ENCODE measurements at places on chromosomes 1 and 21. TPM values are rescaled to one million over a fixed set of nuclear protein-coding genes. Genes with fewer than 3 reads are reported as not detected.

DNA sequence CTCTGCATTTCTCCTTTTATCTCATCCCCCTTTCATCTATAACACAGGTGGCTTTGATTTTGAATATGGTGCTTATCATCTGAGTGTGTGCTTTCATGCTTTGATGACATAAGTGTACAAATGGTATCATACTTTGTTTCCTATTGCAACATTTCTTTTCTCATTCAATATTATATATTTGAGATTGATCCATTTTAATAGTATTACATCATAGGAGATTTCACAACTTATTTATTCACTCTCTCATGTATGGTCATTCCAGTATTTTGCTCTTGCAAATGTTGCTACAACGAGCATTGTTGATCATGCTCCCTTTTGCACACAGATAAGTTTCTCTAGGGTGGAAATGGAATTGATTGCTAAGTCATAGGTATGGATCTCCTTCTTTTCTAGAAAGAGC is 302.8 kb downstream of the KIF26B start:
- H3K4me1 ChIP-seq: peaks cover 5% of the 10 kb centered on the region
- no peaks in the 10 kb centered on the region for H3K27me3 ChIP-seq
- H3K27ac ChIP-seq: no peak overlapping the region
- DNase-seq: no peak

DNA sequence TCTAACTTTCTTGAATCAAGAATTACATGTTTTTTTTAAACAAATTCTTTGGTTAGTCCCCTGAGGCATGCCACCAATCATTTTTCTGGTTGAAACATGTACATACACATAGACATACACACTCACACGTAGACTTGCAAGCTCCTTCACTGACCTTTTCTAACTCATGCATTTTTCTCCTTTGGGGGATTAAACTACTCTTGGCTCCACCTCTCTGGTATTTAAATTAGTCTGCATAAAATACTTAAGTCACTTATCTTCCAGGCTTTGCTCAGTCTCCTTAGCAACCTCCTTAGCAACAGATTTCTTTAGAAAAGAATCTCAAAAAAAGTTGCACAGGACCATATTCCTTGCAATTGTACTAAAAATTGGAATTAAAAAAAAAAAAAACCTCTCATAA is 440.9 kb upstream of the LRRC7 start:
- DNase-seq: no peak
- H3K27me3 ChIP-seq: no peaks in the 10 kb centered on the region
- H3K36me3 ChIP-seq: no peaks in the 10 kb centered on the region

DNA sequence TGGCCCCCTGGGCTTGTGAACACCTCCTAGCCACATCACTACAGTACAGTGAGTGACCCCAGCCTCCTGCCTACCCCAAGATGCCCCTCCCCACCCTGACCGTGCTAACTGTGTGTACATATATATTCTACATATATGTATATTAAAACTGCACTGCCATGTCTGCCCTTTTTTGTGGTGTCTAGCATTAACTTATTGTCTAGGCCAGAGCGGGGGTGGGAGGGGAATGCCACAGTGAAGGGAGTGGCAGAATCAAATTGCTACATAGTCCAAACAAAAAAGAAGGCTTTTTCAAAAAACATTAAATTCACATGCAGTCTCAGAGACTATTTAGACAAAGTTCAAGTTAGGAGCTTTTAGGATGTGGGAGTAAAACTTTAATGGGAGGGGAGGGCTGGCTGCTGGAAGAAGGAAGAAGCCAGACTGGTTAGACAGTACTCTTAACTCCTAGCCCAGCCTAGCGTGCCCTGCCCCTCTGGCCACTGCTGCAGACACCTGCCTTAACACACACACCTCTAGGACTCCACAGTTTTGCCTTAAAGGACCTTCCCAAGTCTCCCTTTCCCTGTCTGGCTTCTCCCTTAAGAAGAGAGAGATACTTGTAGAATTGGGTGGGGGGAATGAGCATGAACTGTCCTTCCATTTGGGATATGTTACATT is 9.4 kb downstream of the PEA15 start:
- H3K36me3 ChIP-seq: peaks cover 53% of the 10 kb centered on the region
- H3K27ac ChIP-seq: no peak overlapping the region
- no peaks in the 10 kb centered on the region for H3K27me3 ChIP-seq

DNA sequence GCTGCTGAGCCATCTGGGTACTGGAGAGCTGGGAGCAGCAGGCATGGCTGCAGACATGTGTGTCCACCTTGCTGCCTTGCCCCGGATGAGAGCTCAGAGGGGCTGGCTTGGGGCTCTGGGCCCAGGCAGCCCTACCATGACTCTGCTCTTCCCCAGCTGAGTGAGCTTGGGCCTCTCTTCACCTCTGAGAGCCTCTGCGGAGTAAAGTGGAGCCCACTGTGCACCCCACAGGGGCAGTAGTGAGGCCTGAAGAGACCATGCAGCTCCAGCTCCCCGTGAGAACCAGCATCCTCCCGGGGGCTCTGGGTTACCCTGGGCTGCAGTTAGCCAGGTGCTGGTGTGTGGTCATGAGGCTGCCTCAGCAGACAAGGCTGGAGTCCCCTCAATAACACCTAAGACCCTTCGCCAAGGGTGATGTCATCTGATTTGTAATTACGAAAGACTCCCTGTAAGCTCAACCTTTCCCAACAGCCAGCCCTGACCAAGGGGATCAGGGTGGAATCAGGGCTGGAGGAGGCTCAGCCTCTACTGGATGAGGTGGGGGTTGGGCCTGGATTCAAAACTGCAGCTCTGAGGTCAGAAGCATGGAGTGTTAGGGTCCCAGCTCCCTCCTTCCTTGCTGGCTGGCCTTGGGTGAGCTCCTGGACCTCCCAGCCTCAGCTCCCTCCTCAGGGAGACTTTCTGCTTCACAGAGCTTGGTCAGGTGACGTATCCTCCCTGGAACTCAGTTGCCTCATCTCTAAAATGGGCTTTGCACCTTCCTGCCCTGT is 308.0 kb downstream of the MATN1 start:
- no peaks in the 10 kb centered on the region for H3K36me3 ChIP-seq
- no peaks in the 10 kb centered on the region for H3K27me3 ChIP-seq
- H3K4me1 ChIP-seq: peaks cover 21% of the 10 kb centered on the region
- no peak overlapping the region for H3K27ac ChIP-seq

- no peak overlapping the region for H3K4me3 ChIP-seq
- H3K4me1 ChIP-seq: peaks cover 4% of the 10 kb centered on the region
- no peak for DNase-seq
- no peak overlapping the region for H3K27ac ChIP-seq
Observed at GRCh38 chr1:205189131-205189530, 22.4 kb downstream of the DSTYK start.

- H3K27ac ChIP-seq: no peak overlapping the region
- H3K36me3 ChIP-seq: no peaks in the 10 kb centered on the region
- H3K27me3 ChIP-seq: no peaks in the 10 kb centered on the region
- H3K4me1 ChIP-seq: no peaks in the 10 kb centered on the region
Observed at GRCh38 chr1:157696966-157697628, 3.5 kb downstream of the FCRL3 start.

GRCh38 chr1:94949681-94950661 is 23.1 kb upstream of the CNN3 start:
- DNase-seq: no peak
- H3K27me3 ChIP-seq: no peaks in the 10 kb centered on the region
- H3K27ac ChIP-seq: no peak overlapping the region
- H3K4me3 ChIP-seq: no peak overlapping the region

DNA sequence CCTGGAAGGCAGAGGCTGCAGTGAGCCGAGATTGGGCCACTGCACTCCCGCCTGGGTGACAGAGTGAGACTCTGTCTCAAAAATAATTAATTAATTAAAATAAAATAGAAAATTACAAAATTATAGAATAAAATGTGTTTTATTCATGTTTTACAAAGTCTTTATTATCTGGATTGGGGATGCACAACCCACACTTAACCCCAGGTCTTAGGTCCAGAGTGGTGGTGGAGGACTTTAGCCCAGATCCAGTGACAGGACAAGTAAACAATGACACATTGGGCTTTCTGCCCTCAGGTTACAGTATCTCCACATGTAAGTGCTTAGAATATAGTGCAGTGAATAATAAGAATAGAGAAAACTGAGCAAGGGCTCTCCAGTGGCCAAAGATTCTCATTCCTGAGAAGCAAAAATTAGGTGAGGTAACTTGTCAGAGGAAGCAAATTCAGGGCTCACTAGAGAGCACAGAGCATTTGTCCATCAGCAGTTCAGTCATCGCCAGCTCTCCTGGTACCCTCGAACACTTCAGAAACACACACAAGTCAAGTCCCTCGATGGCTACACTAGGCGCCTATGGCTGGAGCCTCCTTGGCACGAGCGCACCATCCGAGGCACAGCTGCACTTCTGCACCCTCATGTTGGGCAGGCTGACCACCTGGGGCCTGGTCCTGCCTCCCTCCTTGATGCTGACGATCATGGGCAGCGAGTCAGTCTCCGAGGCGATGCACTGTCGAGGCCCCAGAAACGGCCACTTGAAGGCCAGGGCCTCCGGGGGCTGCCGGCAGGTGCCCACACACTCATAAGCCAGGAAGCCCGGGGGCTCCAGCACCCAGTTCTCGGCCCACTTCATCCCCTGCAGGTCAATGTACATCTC is 2.6 kb downstream of the LEFTY1 start:
- DNase-seq: no peak
- H3K4me3 ChIP-seq: no peak overlapping the region
- no peaks in the 10 kb centered on the region for H3K36me3 ChIP-seq
- no peak overlapping the region for H3K27ac ChIP-seq
- peaks cover 18% of the 10 kb centered on the region for H3K27me3 ChIP-seq

DNA sequence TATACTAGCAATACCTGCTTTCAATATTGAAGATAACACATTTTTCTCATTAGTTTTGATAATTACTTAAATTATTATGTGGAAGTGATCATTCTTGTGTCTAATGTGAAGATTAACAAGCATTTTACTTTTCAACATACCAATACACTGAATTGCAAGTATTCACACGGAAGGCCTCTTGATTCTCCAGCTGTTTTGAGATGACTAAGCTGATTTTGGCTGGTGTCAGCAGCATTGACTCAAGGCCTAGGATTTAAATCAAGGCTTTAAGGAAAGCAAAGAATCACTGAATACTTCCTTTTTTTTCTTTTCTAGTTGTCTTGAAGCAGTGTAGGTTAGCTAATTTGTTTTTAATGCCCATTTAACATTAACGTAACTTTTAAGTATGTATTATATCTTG is 373.7 kb downstream of the SRGAP2C start:
- H3K4me3 ChIP-seq: no peak overlapping the region
- no peaks in the 10 kb centered on the region for H3K36me3 ChIP-seq
- H3K27ac ChIP-seq: no peak overlapping the region

DNA sequence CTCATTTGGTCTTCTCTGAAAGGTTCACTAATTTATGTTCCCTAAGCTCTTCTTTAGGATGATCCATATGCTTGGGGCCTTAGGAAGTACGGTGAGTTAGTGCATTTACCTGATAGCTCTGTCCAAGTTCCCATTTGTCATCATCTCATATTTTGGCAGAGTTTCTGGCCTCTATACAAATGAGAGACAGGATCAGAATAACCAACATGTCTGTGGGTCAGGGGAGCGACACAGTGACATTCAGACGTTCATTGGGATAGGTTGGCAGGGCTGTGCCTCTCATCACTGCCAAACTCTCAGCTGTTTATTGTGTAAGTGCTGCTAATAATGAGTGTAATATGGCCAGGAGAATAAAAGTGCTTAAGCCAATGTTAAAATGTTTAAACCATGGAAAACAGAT is 561.1 kb upstream of the ZRANB2 start:
- no peak overlapping the region for H3K4me3 ChIP-seq
- DNase-seq: no peak
- no peaks in the 10 kb centered on the region for H3K27me3 ChIP-seq
- no peaks in the 10 kb centered on the region for H3K36me3 ChIP-seq
- H3K4me1 ChIP-seq: no peaks in the 10 kb centered on the region

DNA sequence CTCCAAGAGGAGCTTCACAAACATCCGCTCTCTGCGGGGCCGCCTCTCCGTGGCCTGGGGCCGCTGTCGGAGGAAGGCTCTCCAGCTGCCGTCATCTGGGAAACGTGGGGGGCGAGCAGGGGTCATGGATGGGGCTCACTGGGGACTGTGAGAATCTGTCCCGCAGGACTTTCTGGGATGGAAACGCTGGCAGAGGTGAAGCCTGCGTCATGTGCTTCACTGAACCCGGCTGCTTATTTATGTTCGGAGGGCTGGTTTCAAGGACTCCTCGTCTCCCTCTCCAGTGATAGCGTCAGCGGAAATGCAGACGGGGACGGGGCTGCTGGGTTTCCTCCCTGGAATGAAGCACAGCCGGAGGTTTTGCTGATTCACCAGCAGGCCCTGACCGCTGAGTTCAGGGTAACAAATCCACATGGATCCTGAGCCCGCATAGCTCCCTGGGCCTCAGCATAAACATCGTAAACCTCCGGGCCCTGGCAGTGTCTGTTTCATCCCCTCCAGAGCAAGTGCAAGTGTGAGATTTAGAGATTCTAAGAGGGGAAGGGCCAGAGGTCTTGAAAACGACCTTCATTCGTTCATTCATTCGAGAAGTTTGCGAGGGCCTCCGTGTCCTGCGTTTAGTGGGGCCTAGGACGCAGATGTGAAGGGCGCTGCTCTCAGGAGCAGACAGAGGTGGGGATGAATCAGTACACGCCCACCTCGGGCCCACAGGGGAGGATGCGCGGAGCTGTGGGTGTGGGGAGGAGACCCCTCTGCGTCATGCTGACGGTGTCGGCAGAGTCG is 7.0 kb upstream of the POFUT2 start:
- DNase-seq: no peak
- peak overlapping the region; percentile 72 for H3K27ac ChIP-seq
- H3K4me1 ChIP-seq: peaks cover 51% of the 10 kb centered on the region
- peaks cover 21% of the 10 kb centered on the region for H3K36me3 ChIP-seq

GRCh38 chr1:43648876-43649477 is 972 bp upstream of the KDM4A start:
- no peak for DNase-seq
- H3K27ac ChIP-seq: peak overlapping the region; percentile 100
- H3K4me3 ChIP-seq: peak overlapping the region; percentile 88
- no peaks in the 10 kb centered on the region for H3K27me3 ChIP-seq

DNA sequence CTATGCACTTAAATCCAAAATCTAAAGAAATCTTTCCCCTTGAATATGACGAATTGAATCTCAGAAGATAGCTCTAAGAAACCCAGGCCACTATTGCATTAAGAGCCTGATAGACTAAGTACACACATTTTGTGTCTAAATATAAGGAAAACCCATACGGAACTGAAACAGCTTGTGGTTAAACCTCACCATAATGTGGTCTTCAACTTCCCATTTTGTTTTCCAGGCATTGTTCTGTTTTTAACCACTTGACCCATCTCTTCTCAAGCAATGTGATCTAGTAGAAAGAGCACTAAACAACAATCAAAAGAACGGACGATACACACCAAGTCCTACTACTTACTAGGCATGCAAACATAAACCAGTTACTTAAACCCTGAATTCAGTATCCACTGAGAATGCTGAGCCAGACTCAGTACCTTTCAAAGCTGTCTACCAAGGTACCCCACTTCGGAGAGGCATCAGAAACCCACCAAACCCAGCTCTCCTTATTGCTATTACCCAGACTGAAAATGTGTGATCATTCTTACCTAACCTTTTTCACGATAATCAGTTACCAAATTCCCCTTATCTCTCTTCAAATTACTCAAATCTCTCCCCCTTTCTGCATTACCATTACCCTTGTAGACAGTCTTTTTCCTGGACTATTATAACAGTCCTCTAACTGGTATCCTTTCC is 12.8 kb downstream of the OTUD7B start:
- H3K4me1 ChIP-seq: no peaks in the 10 kb centered on the region
- no peaks in the 10 kb centered on the region for H3K27me3 ChIP-seq

GRCh38 chr1:8211883-8212579 is 105.9 kb upstream of the SLC45A1 start:
- peaks cover 13% of the 10 kb centered on the region for H3K4me1 ChIP-seq
- H3K27ac ChIP-seq: no peak overlapping the region
- no peak overlapping the region for H3K4me3 ChIP-seq
- no peaks in the 10 kb centered on the region for H3K27me3 ChIP-seq

CFAP141 gene
- 0.66 TPM for total RNA-seq

LRRC52 gene
- 0.22 TPM for total RNA-seq

GNPAT gene
- 66.4 TPM for total RNA-seq

GJA9 gene
- not detected for total RNA-seq
